ENCODE measurements at places on chromosomes 13 and 19. TPM values are rescaled to one million over a fixed set of nuclear protein-coding genes. Genes with fewer than 3 reads are reported as not detected.

STK24 gene
- total RNA-seq, result 204 TPM

MADCAM1 gene
- total RNA-seq, result 3.1 TPM

GPR12 gene
- total RNA-seq, result 0.08 TPM

ZNF439 gene
- 10.9 TPM for total RNA-seq
